Naive thymus-derived CD8-positive, alpha-beta T cell (primary cell): ENCODE measurements at places on chromosomes 4 and X. TPM values are rescaled to one million over a fixed set of nuclear protein-coding genes. Genes with fewer than 3 reads are reported as not detected.

The TXK gene
- polyA plus RNA-seq: 60.4 TPM

The VCX3B gene
- polyA plus RNA-seq: not detected

DNA sequence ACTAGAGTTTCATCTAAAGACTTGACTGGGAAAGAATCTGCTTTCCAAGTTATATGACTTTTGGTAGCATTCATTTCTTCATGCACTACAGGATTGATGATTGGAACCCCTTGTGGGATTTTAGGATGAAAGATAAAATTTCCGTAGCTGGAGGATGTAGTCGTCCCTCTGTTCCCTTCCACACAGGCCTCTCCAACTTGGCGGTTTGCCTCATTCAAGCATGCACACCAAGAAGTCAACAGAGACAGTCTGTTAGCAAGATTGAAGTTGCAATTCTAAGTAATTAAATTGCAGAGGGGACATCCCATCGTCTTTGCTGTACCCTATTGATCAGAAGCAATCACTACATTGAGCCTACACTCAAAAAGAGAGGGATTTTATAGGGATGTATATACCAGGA is 777.4 kb upstream of the HS3ST1 start:
- H3K36me3 ChIP-seq: no peaks in the 10 kb centered on the region
- no peak for DNase-seq

- peak overlapping the region; percentile 25 for H3K27ac ChIP-seq
- H3K27me3 ChIP-seq: peaks cover 10% of the 10 kb centered on the region
- H3K4me3 ChIP-seq: no peak overlapping the region
- H3K4me1 ChIP-seq: peaks cover 6% of the 10 kb centered on the region
- H3K36me3 ChIP-seq: no peaks in the 10 kb centered on the region
These were observed 70.9 kb downstream of the INTS12 start for GRCh38 chr4:105637408-105638176.

DNA sequence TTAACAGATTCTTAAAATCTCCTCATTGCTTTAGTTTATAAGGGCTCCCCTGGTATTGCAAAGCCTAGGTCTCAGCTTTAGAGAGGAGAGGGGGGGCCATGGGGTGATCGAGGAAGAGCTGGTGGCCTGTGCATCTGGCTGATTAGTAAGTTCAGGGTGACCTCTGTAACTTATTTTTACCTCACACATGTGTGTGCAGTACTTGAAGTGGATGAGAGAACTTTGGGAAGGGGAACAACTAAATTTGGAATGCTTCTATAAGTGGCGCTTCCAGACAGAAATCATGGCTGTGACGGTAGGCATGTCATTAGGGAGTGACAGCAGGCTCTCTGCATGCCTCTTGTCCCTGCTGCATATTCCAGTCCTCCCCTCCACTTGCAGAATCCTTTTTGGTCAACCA is 41.9 kb downstream of the FRAS1 start:
- H3K4me1 ChIP-seq: no peaks in the 10 kb centered on the region
- no peaks in the 10 kb centered on the region for H3K27me3 ChIP-seq
- no peak for DNase-seq
- no peaks in the 10 kb centered on the region for H3K36me3 ChIP-seq
- H3K27ac ChIP-seq: no peak overlapping the region
- H3K4me3 ChIP-seq: no peak overlapping the region

DNA sequence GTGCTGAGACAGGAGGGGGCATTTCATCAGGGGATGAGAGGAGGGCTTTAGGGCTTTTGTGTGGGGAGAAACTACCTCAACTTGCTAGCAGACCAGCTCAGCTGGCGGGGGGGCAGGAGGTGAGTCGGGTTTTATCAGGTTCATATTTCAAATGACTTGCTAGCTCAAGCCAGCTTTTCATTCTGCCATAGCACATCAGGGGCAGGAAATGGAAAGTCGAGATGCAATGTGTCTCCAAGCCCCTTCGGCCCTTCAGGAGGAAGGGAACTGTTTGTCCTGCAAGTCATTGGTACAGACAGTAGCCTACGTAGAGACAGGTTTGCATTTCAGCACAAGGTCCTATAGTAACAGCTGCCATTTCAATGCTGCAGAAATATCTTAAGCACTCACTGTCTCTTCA is 194.1 kb downstream of the PTTG2 start:
- peaks cover 2% of the 10 kb centered on the region for H3K27me3 ChIP-seq
- peak overlapping the region; percentile 59 for H3K4me3 ChIP-seq
- H3K27ac ChIP-seq: no peak overlapping the region
- peaks cover 45% of the 10 kb centered on the region for H3K4me1 ChIP-seq

- no peak overlapping the region for H3K4me3 ChIP-seq
- H3K4me1 ChIP-seq: no peaks in the 10 kb centered on the region
- H3K36me3 ChIP-seq: no peaks in the 10 kb centered on the region
- no peaks in the 10 kb centered on the region for H3K27me3 ChIP-seq
- no peak for DNase-seq
These were observed 1670.4 kb upstream of the AGA start for GRCh38 chr4:179112441-179113170.
